Posterior cingulate gyrus (tissue), 11 donors: ENCODE measurements at places on chromosomes 7 and 10.

DNA sequence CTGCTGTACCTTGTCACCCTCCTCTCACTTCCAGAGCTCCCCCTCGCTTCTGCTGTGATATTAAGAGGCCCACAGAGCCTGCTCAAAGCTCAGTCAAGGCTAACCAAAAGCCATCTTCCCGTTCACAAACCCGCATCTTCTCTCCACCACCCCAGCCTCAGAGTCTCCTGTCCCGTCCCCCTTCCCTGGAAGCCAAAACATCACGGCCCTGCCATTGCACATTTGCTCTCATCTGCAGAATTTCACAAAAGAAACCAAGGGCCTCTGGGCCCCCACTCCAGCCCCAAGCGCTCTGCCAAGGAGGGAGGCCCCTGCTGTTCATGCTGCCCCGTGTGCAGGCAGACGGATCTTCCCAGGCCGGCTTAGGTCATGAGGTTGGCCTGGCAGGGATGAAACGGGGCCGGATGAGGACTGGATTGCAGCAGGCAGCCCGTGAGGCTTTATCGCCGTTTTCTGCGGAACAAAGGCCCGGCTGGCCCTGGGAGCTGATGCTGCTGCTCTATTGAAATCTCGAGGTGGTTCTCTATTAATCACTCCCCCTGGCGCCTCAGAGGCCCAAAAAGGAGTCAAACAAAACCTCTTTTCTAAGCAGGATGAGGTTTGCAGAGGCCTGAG is 31.6 kb upstream of the FOXK1 start:
- DNase-seq: no peak

GRCh38 chr7:87312215-87312865 is 33.1 kb upstream of the CROT start:
- peak; percentile 66 for DNase-seq

- DNase-seq: no peak
Measured at GRCh38 chr10:100742936-100743335, 2.4 kb upstream of the PAX2 start.

- no peak for DNase-seq
Measured at GRCh38 chr7:105461518-105461917, 60.6 kb downstream of the PUS7 start.

DNA sequence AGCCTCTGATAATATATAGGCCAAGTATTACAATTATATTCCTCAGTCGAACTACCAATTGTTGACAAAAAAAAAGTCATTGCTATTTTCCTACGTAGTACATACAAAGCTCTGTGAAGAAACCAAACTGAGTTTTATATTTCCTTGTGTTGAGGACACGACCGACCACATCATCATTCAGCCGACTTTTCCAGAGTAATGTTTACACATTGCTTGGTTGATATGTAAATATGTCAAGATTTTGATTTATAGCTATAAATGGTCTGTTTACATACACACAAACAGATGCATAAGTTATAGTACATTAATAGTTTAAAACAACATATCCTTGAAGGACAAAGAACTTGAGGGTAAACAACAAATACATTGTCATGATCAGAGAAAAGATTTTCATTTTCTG is 121.5 kb downstream of the CRPPA start:
- no peak for DNase-seq

DNA sequence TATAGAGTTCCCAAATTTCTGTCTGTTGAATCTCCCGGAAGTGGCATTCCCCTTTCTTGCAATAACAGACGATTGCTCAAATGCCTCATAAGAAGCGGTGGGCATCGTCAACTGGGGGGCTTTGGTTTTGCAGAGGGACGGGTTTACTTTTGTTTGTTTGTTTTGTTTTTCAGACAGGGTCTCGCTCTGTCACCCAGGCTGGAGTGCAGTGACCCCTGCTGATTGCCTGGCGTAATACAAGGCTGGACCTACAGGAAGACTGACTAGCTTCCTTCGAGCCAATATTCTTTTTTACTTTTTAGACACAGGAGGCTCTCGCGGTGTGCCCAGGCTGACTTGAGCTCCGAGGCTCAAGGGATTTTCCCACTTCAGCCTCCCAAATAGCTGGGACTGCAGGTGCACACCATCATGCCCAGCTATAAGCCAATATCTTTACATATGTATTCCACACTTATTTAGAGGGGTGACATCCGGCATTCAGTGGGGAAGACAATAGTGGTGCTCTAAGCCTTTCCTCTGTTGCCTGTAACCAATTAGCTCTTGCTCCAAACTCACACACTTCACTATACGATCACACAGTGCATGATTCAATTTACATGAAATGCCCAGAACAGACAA is 58.1 kb downstream of the FHIP2A start:
- DNase-seq: no peak

- no peak for DNase-seq
Measured at GRCh38 chr7:96452146-96452545, 130.2 kb upstream of the SLC25A13 start.
